ENCODE measurements at places on chromosomes 12 and 14.
A peak's percentile ranks its signal among the peaks of the same experiment; 100 is the strongest.

GRCh38 chr14:22824711-22825359, 4.9 kb upstream of the MRPL52 start:
- H3K27ac ChIP-seq, result peak overlapping the region; percentile 94
- no peaks in the 10 kb centered on the region for H3K27me3 ChIP-seq
- peaks cover 30% of the 10 kb centered on the region for H3K4me1 ChIP-seq
- DNase-seq, result peak; percentile 89
- H3K36me3 ChIP-seq, result no peaks in the 10 kb centered on the region
- H3K4me3 ChIP-seq, result no peak overlapping the region

DNA sequence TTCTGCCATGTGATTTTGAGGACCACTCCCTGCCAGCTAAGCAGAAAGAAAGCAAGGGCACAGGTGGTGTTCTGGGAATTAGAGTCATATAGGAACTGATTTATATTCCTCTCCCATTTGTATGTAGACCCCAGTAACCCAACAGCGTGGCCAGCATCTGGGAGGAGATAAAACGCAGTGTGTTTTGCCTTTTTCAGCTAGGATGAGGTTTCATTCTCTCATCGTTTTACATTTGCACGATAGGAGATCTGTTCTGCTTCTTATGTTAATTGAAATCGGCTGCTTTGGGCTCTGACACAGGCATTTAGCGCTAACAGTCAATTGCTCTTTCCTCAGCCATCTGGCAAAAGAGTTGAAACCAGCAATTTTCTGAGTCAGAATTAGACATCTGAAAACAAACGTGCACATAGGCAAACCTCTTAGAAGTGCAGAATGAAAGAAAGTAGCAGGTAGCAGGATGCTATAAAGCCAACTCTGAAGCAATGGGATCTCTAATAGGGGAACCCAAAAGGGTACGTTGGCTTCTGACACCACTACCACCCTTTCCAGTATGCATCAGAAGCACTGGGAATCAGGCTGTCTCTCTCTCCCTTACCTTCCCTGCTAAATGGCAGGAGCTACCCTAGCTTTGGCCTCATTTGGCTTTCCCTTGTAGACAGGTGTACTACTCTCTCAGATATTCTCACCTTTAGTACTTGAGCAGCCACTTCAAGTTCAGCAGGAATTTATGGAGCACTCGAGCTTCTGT, 219.1 kb downstream of the PHLDA1 start:
- H3K27me3 ChIP-seq, result no peaks in the 10 kb centered on the region
- H3K36me3 ChIP-seq, result no peaks in the 10 kb centered on the region
- H3K4me3 ChIP-seq, result no peak overlapping the region
- H3K27ac ChIP-seq, result no peak overlapping the region

- H3K36me3 ChIP-seq, result no peaks in the 10 kb centered on the region
- no peak overlapping the region for H3K27ac ChIP-seq
- H3K27me3 ChIP-seq, result no peaks in the 10 kb centered on the region
- no peaks in the 10 kb centered on the region for H3K4me1 ChIP-seq
Measured at GRCh38 chr12:1504895-1505311, 89.5 kb downstream of the FBXL14 start.

DNA sequence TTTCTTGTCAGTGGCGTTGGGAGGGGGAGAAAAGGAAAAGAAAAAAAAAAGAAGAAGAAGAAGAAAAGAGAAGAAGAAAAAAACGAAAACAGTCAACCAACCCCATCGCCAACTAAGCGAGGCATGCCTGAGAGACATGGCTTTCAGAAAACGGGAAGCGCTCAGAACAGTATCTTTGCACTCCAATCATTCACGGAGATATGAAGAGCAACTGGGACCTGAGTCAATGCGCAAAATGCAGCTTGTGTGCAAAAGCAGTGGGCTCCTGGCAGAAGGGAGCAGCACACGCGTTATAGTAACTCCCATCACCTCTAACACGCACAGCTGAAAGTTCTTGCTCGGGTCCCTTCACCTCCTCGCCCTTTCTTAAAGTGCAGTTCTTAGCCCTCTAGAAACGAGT, 1.9 kb downstream of the ASCL1 start:
- H3K4me1 ChIP-seq, result peaks cover 4% of the 10 kb centered on the region
- H3K36me3 ChIP-seq, result no peaks in the 10 kb centered on the region
- H3K27me3 ChIP-seq, result peaks cover 83% of the 10 kb centered on the region
- no peak overlapping the region for H3K27ac ChIP-seq

DNA sequence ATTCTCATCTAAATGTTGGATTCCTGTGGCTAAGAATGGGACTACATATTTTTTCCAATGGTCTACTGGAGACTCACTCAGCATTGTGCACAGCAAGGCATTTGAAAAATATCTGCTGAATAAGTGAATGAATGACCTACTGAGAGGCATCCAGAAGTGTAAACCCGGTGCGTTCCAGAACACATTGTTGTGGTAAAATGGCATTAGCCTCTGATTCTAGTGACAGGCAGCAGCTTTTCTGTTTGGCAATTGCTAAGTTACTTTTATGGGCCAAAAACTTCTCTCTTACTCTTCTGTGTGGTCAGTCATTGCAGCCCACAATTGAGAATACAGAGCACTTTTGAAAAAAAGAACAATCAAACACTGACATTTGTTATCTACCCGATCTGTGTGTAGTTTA, 36.5 kb downstream of the WIF1 start:
- no peak overlapping the region for H3K4me3 ChIP-seq
- H3K36me3 ChIP-seq, result no peaks in the 10 kb centered on the region
- DNase-seq, result no peak
- no peaks in the 10 kb centered on the region for H3K4me1 ChIP-seq

GRCh38 chr12:54351341-54351740, 12.9 kb downstream of the GPR84 start:
- no peaks in the 10 kb centered on the region for H3K4me1 ChIP-seq
- H3K27ac ChIP-seq, result no peak overlapping the region
- peaks cover 25% of the 10 kb centered on the region for H3K36me3 ChIP-seq
- no peak overlapping the region for H3K4me3 ChIP-seq
- no peaks in the 10 kb centered on the region for H3K27me3 ChIP-seq
